ENCODE measurements at places on chromosomes 7 and 10.

- no peaks in the 10 kb centered on the region for H3K36me3 ChIP-seq
- H3K4me3 ChIP-seq = no peak overlapping the region
- H3K4me1 ChIP-seq = peaks cover 29% of the 10 kb centered on the region
These were observed 336.4 kb upstream of the HGF start for GRCh38 chr7:82106201-82106600.

DNA sequence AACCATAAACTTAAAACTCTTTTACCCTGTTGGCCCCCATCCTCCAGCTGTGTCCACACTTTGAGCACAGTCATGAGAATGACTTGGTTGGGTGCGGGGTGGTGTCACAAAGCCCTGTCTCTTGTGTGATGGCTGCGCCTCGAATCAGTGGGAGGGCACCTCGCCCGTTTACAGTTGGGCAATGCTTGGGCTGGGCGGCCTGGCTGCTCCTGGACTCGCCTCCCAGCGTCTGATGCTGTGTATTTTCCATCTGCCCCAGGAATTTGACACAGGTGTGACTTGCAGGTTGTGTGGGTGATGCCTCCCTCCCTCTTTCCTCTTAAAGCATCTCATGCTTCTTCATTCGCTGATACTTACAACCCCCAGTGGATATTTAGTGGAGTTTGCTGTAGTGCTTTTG is 33.7 kb downstream of the CHST12 start:
- DNase-seq = no peak
- H3K4me3 ChIP-seq = no peak overlapping the region
- H3K27ac ChIP-seq = no peak overlapping the region
- no peaks in the 10 kb centered on the region for H3K4me1 ChIP-seq
- H3K36me3 ChIP-seq = no peaks in the 10 kb centered on the region

- DNase-seq = no peak
- no peaks in the 10 kb centered on the region for H3K4me1 ChIP-seq
- no peak overlapping the region for H3K4me3 ChIP-seq
- H3K27me3 ChIP-seq = no peaks in the 10 kb centered on the region
- no peaks in the 10 kb centered on the region for H3K36me3 ChIP-seq
These were observed 1257.4 kb downstream of the GATA3 start for GRCh38 chr10:9311702-9312499.

DNA sequence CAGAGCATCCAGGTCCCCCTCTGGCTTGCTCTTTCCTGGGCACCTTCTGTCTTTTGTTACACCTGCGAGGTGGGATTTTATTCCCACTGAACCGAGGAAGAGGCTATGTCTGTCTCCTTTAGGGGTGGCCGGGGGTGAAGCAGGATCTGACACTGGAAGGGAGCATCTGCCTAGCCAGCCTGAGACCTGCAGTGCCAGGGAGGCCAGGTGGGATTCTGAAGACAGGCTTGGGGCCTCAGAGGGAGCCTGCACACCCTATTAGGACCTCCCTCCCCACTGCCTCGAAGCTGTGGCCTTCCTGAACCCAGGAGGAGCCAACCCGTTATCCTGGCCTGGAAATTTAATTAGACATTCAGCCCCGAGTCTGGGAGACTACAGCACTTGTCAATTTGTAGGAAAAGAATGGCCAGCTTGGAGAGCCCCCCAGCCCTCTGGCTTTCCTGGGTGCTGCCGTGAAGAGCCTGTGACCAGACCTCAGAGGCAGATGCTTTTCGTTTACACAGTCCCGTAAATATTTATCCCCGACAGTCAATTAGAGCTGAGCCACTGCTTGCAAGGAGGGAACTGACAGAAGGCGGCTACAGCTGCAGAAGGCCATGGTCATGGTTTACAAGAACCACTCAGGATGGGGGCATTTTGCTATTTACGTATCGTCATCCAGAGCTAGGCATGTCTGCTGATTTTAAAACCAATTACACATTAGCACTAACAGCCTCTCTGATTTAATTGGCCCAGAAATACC is 19.7 kb downstream of the CHAT start:
- no peak overlapping the region for H3K27ac ChIP-seq
- no peak overlapping the region for H3K4me3 ChIP-seq

DNA sequence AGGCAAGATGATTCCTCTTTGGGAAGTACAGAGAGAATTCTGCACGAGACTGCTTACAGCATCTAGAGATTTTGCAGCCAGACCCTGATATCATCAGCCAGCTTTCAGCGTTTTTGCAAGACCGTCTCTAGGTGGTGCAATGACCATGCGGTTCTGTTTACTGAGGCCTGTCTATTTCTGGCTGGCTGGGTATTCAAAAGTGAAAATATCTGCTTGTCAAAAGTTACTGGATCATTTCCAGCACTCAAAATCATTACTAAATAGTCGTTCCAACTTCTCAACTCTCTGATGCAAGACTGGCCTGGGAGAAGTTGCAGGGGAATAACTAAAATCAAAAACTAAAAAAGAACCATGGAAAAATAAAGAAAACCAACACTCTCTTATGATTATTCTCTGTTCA is 240.1 kb downstream of the ELMO1 start:
- H3K27ac ChIP-seq = no peak overlapping the region
- H3K4me1 ChIP-seq = no peaks in the 10 kb centered on the region
- DNase-seq = peak; percentile 70
- H3K36me3 ChIP-seq = no peaks in the 10 kb centered on the region
- no peak overlapping the region for H3K4me3 ChIP-seq

DNA sequence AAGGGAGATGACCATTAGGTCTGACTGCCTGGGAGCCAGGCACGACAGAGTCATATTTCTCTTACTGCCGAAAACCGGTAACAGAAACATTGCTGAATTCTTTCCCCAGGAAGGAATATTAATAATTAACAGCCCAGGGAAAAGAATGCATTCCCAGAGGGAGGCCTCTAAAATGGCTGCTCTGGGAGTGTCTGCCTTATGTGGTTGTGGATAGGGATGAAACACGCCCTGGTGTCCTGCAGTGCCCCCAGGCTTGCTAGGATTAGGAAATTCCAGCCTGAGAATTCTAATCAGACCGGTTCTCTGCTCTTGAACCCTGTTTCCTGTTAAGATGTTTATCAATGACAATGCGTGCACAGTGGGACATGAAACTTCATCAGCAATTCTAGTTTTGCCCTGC is 226.7 kb downstream of the GPAM start:
- no peaks in the 10 kb centered on the region for H3K36me3 ChIP-seq
- no peak overlapping the region for H3K4me3 ChIP-seq
- DNase-seq = no peak
- H3K27me3 ChIP-seq = no peaks in the 10 kb centered on the region

DNA sequence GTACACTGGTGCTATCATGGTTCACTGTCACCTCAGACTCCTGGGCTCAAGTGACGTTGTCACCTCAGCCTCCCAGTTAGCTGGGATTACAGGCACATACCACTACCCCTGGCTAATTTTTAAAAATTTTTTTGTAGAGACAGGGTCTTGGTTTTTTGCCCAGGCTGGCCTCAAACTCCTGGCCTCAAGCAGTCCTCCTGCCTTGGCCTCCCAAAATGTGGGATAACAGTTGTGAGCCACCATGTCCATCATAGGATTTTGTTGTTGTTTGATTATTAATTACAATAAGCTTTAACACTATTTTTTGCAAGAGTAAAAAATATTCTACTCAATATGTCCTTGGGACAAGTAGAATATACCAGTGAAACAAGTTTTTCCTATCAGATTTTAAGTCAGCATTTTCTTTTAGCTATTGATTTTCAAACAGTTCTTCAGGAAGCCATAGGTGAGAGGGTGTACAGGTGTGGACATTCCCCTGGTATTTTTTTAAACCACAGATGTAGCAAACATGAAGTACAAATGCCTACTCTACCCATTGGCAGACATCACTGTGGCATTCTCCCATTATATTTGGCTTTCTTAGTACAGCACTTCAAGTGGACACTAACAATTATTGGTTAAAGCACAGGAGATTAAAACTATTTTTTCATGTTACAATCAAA is 18.7 kb downstream of the KMT2E start:
- H3K27me3 ChIP-seq = no peaks in the 10 kb centered on the region
- H3K36me3 ChIP-seq = peaks cover 2% of the 10 kb centered on the region
- no peak overlapping the region for H3K4me3 ChIP-seq
- H3K27ac ChIP-seq = no peak overlapping the region

DNA sequence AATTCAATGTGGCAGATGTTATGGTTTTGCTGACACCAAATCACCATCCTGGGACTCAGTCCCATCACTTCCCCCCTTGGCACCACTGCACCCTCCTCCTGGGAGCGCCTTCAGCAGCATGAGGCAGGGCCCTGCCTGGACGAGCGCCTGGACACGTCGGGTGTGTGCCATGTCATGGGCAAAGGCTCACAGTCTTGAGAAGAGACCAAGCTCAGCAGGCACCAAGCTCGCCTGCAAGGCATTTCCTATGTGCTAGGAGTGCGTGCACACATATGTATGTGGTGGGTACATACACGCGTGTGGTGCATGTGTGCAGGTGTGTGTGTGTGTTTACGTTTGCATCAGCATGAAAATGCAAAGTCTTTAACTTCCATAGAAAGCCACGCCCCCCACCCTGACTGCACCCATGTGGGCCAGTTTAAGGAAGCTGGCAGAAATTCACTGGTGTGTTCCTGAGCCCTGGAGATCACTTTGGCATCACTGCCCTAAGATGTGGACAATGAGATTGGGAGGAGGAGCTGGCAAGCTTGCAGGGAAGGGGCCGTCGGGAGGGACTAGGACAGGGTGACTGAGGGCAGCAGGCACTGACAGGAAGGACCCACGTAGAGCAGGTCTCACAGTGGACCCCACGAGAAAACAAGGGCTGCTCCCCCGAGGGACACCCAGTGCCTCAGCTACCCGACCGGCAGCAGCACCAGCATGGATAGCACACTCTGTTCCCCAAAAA is 169.9 kb upstream of the PPP2R2D start:
- H3K4me1 ChIP-seq = peaks cover 19% of the 10 kb centered on the region
- H3K27me3 ChIP-seq = peaks cover 5% of the 10 kb centered on the region

GRCh38 chr10:10854725-10855124 is 162.9 kb upstream of the CELF2 start:
- no peak overlapping the region for H3K27ac ChIP-seq
- DNase-seq = no peak
- H3K36me3 ChIP-seq = no peaks in the 10 kb centered on the region
- no peak overlapping the region for H3K4me3 ChIP-seq

GRCh38 chr10:74837743-74838142 is 11.3 kb downstream of the KAT6B start:
- no peaks in the 10 kb centered on the region for H3K27me3 ChIP-seq
- peaks cover 9% of the 10 kb centered on the region for H3K4me1 ChIP-seq
- no peak for DNase-seq
- no peak overlapping the region for H3K27ac ChIP-seq

DNA sequence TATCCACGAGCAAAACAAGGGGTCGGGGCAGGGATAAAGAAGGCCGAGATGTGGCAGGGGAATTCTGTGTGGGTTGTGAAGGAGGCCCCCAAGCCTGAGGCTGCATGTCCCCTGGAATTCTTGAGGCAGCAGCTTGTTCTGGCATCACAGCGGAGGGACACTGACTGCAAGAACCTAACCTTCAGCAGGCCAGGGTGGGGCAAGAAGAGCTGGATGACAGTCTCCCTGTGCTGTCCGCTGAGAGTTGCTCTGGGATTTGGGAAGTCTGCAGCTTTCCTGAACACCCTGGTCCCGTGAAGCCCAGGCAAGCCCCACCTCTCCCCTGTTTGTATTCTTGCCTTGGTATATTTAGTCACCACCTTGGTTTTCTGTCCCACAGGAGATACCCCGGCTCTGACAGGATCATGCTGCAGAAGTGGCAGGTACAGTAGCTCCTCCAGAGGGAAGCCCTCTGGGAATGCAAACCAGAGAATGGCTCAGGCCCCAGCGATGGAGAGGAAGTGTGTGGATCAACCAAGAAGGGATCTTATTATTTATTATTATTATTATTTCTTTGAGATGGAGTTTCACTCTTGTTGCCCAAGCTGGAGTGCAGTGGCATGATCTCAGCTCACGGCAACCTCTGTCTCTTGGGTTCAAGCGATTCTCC is 1.9 kb upstream of the LRRC18 start:
- no peak overlapping the region for H3K27ac ChIP-seq
- peaks cover 7% of the 10 kb centered on the region for H3K4me1 ChIP-seq
- H3K4me3 ChIP-seq = no peak overlapping the region
- no peaks in the 10 kb centered on the region for H3K27me3 ChIP-seq
- no peak for DNase-seq

DNA sequence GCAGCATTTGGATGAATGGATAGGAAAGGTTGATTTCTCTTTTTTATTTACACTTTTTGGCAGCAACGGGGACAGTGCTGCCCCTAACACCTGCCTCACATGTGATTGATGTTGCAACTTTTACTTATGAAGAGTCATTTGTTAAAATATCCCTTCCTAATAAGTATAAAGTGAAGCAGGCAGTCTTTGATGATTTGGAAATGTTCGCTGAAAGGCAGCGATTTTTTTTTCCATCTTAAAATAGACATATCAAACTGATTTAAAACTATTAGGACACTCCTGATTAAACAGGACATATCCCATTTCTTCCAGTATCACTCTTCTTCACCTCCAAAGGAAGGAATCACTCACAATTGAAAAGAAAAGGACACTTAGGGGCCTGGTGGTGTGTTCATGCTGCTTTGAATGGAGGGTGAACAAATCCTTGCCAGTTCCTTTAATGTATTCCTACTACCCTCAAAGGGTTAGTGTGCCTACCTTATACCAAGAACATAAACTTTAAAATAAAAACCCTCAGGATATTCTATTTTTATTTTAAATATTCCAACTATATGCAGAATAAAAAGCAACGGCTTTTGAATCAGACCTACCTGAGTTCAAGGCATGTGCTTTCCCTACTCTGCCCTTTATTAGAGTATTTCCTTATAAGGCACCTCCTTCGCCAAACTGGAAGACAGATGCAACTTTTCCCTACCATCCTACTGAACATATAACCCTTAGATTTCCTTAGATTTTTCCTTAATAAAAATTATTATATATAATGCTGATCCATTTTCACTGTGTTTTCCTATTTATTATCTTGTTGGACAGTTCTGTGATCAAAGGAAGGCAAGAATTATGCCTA is 1.1 kb downstream of the ADK start:
- H3K36me3 ChIP-seq = no peaks in the 10 kb centered on the region
- DNase-seq = no peak
- H3K4me3 ChIP-seq = peak overlapping the region; percentile 98
- H3K27ac ChIP-seq = peak overlapping the region; percentile 94
- H3K27me3 ChIP-seq = no peaks in the 10 kb centered on the region

GRCh38 chr7:69211739-69212138 is 386.5 kb upstream of the AUTS2 start:
- DNase-seq = peak; percentile 72
- no peak overlapping the region for H3K4me3 ChIP-seq
- H3K36me3 ChIP-seq = no peaks in the 10 kb centered on the region
- H3K27me3 ChIP-seq = no peaks in the 10 kb centered on the region
- H3K4me1 ChIP-seq = no peaks in the 10 kb centered on the region
- H3K27ac ChIP-seq = no peak overlapping the region
